NCI-H2029 (cell line): ENCODE measurements at places on chromosomes 11 and 22.

- no peak for DNase-seq
Observed at GRCh38 chr22:39374801-39375200, 24.8 kb upstream of the TAB1 start.

DNA sequence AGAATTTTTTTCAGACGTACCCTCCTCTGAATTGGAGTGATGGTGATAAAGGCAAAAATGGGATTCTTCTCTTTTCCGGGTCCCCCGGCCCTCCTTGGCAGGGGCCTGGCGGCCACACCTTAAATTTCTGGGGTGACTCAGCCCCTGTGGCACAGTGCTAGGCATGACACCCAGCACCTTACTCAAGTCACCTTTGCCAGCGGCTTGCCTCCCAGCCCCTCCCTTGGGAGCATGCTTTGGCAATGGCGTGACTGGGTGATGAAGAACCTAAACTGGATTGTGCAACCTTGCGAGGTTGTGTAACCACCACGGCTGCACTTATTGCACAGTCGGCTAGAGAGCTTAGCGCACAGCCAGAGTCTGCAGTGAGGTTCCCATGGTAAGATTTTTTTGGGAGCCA, 16.2 kb upstream of the LDLRAD3 start:
- no peak for DNase-seq

GRCh38 chr11:27254744-27255446, 108.1 kb downstream of the CCDC34 start:
- DNase-seq, result no peak

DNA sequence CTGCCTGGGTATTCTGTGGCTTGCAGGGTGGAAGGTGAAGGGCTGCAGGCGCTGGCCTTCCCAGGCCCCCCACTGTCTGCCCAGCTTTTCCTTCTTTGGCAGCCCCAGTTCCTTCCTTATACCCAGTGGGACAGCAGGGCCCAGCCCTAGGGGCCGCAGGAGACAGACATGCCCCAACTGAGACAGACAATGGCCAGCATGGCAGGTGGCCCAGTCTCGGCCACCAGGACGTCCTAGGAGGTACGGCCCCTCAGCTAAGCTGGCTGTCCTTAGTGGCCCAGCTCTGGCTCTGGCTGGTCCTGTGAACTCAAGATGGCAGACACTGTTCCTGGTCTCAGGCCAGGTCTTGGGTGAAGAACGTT, 35.9 kb downstream of the RTN4R start:
- no peak for DNase-seq

GRCh38 chr11:84142411-84142810, 856.2 kb upstream of the CCDC90B start:
- no peak for DNase-seq

- no peak for DNase-seq
Observed at GRCh38 chr11:16846305-16846704, 107.9 kb downstream of the C11orf58 start.

DNA sequence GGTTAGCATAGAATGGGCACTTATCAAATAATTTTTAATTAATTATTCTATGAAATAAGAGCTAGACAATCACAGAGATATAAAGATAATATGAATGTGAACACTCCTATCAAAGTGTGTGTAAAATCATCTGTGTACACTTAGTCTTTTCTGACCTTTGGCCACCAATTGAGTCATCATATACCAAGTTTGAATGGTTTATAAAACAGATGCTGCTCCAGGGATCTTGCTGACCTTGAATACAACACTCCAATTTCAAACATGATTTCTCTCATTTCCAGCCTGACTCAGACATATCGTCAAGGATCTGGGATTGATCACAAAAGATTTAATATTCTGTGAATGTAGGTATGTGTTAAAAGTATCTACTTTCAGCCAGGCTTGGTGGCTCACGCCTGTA, 2.9 kb upstream of the OR51V1 start:
- DNase-seq, result no peak

DNA sequence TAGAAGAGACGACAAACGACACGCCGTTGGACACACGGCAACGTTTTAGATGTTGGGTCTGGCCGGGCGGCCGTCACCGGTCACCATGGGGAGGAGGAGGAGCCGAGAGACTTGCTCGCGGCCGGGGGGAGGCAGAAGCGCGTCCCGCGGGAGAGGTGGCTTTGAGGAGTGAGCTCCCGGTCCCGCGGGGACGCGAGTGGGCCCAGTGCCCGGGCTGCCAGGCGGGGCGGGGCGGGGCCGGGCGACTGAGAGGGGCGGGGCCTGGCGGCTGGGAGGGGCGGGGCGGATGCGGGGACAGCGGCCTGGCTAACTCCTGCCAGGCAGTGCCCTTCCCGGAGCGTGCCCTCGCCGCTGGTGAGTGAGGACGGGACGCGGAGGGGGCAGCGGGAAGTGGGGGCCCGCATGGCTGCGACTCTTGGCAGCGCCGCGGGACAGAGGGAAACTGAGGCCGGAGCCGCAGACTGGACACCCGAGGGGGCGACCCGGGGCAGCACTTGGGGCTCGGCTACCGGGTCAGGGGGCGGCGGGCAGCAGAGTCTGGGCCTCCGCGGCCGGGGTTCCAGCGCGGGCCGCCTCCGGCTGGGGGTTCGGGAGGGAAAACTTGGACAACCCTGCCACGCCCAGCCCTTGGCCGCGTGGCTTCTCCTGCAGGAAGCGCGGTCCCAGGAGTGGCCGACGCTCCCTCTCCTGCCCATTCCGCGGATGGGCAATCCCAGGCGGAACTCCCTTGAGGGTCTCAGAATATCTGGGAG, at the start of gene TSPO:
TSPO (plus strand) TSS at position 309 of the 752 bp plus-strand sequence. CDS start 7,680 bp downstream, outside the sequence.
- no peak for DNase-seq

GRCh38 chr11:74806267-74806666, 57.6 kb downstream of the RNF169 start:
- no peak for DNase-seq

GRCh38 chr11:18061351-18061750, 15.3 kb upstream of the TPH1 start:
- DNase-seq, result no peak

- DNase-seq, result no peak
Observed at GRCh38 chr11:14975252-14975587, 3.1 kb upstream of the CALCA start.

GRCh38 chr22:27670701-27671412, 130.7 kb downstream of the MN1 start:
- no peak for DNase-seq

DNA sequence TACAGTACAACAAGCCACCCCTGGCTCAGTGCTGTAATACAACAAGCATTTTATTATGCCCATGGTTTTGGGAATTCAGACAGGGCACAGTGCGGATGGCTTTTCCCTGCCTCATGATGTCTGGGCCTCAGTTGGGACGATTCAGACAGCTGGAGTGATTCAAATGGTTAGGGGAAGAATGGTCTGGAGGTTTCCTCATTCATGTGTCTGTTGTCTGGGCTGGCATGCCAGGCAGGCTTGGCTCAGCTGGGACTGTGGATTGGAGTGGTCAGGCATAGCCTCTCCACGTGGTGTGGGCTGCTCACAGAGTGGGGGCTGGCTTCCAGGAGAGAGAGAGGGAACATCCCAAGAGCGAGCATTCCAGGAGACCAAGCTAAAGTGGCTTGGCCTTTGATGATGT, 164.4 kb downstream of the C11orf91 start:
- no peak for DNase-seq

DNA sequence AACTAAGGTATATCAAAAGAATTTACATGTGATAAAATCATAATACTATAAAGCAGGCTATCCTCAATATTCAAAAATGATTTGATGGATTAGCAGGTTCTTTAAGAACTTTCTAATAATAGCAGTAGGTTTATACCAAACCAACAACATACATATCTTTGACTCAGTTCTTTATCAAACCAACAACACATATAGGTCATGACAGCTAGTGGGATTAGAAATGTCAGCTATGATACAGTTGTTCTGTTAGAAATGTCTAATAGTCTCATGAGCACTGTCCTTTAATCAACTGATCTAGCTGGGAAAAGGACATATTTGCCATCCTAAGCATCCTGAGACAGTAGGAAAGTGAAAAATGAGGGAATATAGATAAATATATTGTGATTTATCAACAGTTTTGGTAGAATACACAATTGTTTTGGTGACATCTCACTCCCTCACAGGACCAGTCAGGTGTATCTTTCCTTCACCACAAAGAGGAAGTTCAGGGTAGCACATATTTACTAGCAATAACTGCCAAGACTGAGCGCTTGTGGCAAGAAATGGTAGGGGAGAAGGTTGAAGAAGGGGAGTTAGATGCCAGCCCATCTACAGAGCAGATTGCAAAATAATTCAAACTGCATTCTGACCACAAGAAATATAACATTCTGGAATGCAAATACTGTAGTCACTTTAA, 90.8 kb upstream of the APOA1 start:
- DNase-seq, result no peak

DNA sequence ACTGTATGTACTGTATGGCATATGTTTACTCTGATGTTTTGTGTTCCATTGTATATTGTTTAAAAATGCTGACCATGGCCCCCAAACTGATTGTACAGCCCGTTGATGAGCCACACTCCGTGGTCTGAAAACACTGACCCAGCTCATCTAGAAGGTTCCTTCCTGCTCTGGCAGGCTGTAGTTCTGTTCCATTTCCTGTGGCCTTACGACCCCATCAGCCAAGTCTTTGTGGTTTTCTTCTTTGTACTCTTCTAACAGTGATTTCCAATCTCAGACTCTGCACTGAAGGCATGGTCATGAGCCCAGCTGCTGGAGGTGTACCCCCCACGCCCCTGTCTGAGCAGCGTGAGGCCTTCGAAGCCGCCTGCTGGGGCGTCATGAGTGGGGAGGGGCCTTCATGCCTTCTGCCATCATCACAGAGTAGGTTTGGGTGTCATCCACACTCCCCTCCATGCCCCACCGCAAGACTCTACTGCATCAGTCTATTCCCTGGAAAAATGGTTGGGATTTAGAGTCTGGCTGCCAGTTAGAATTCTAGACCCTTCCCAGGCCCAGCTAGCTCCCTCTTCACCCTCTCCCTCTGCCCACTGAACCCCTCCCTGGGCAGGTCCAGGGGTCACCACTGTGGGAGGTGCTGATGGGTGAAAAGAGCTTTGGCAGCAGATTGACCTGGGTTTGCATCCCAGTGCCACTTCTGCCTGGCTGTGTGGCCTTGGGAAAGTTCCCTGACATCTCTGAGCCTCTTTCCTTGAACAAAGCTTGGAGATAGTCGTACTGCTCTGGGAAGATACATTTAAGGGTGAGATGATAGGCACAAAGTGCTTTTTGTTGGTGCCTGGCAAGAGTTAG, 11.3 kb upstream of the C11orf96 start:
- DNase-seq, result no peak

- no peak for DNase-seq
Observed at GRCh38 chr11:33273656-33274055, 16.5 kb downstream of the HIPK3 start.

DNA sequence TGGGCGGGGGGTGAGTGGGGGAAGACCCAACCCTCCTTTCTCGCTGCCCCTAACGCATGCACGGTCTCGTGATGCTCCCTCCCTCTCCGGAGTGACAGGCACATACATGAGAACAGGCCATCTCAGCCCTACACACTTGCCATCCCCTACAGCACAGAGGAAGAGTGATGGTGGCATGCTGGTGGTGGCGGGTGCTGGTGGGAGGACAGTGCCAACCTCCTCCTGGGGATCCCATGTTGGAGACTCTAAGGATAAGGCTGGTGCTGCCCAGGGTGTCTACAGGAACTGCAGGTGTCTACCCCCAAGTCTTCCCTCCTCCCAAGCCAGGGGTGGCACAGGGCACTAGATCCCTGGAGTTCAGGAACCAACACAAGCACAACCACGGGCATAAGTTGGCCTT, 6.7 kb upstream of the NLRX1 start:
- DNase-seq, result no peak

- no peak for DNase-seq
Observed at GRCh38 chr22:44126807-44127206, 53.9 kb upstream of the PARVG start.
